ENCODE measurements at places on chromosomes 4 and X. TPM values are rescaled to one million over a fixed set of nuclear protein-coding genes. Genes with fewer than 3 reads are reported as not detected.

RASSF6 gene
- total RNA-seq, result 35.3 TPM

EDNRA gene
- total RNA-seq, result 19.2 TPM

ZNF595 gene
- 15.5 TPM for total RNA-seq

NRK gene
- not detected for total RNA-seq

RNF212 gene
- 2.2 TPM for total RNA-seq

ATP2B3 gene
- not detected for total RNA-seq

ACOX3 gene
- 15.5 TPM for total RNA-seq

DNA sequence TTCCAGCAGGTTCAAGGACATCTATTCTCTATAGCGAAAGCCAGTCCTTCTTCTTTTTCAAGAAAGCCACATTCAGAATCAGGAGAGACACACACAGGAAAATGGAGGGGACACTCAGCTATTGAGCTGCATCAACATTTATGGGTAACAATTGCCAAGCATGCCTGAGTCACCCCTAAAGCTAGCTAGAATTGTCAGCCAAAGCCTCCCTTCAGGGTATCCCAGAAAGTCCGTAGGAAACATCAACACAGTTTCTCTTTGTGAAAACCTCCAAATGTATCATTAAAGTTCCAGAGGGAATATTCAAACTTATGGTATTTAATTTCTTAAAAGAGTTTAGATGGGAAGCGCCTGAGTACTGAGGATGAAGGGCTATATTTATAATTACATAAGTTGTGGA lies 331.1 kb upstream of the SLC7A11 start:
- DNase-seq, result no peak

- no peak for DNase-seq
Observed at GRCh38 chr4:137471461-137471860, 60.8 kb downstream of the PCDH18 start.

DNA sequence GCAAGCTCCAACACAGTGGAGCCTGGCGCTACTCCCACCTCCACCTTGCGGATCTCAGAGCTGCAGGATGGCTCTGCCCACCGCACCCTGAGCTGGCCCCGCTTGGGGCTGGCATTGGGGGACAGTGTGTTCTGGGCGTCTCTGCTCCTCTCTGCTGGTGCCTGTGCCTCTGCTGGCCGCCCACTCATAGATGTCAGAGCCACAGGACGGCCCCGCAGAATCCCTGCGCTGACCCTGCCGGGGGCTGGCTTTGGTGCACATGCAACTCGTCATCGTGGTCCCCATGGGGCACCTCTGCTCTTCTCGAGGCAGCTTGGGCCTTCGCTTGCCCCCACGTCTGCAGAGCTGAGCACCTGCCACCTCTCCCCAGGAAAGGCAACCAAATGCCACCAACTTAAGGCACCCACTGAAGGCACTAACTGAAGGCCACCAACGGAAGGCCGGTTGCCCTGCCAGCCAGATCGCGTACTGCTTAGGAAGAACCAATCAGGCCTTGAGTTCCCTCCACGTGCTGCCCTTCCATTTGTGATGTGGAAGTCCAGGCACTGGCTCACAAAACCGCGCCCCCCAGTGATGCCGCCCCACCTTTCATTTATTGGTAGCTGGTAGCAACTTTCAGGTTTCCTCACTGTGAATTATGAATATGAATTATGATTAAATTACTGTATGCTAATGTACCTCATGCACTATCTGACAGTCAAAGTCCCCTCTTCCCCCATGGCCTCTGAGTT lies 23.3 kb upstream of the FRG1 start:
- no peak for DNase-seq

- DNase-seq, result no peak
Observed at GRCh38 chr4:40747207-40747835, 2.4 kb upstream of the NSUN7 start.

DNA sequence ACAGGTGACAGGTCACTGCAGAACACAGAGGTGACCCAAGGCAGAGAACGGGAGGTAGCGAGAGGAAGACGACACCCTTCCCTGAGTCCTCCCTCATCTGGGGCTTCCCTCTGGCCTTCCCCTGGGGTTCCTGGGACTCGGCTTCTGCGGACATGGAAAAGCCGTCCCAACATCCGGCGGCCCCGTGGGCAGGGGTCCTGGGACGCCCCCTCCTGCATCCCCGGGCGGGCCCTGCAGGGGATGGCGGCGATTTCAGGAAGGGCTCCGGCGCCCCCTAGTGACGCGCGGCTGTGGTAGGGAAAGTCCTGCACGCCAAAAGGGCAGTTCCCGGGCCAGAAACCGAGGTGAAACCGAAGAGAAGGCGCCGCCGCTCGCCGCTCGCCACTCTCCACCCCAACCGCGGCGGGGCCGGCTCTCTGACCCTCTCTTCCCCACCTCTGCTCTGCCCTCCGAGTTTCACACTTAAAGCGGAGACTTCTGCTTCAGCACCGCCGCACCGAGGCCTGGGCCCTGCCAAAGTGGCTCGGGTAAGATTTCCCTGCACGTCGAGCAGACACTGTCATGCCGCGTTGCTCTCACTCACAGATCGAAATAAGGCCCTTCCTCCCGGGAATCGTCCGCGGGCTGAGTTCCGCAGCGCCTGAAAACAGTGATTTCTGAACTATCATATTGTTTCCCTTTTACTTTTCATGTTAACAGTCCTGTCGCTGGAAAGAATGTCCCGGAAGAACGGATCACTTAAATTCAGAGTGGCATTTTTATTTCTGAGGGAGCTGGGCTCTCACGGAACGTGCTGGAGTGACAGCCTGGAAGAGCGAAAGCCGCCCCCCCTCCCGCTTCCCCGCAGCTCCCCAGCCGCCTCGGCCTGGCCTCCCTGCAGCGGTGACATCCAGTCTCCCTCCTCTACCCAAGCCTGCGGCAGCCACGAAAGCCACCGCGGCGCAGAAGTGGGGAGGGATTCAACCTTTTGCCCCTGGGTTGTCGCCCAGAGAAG lies 110.6 kb downstream of the DCTD start:
- peak; percentile 51 for DNase-seq

DNA sequence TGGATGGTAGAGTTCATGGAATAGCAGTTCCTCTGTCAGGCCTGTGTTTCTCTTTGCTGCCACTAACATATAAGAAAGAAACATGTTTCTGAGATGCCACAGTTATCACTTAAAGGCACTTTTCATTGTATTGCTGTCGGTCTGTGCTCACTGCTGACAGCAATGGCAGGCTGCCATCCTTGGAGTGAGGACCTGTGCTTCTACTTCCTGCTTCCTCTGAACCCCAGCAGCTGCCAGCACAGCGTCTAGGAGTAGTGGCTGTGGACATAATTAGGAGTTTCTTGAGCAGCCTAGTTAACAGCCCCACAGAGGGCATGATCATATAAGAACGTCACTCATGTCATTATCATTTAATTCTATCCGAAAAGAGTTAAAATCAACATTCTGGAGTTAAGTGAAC lies 30.5 kb downstream of the F11 start:
- no peak for DNase-seq

- DNase-seq, result no peak
Observed at GRCh38 chr4:2574863-2575262, 38.4 kb downstream of the FAM193A start.

DNA sequence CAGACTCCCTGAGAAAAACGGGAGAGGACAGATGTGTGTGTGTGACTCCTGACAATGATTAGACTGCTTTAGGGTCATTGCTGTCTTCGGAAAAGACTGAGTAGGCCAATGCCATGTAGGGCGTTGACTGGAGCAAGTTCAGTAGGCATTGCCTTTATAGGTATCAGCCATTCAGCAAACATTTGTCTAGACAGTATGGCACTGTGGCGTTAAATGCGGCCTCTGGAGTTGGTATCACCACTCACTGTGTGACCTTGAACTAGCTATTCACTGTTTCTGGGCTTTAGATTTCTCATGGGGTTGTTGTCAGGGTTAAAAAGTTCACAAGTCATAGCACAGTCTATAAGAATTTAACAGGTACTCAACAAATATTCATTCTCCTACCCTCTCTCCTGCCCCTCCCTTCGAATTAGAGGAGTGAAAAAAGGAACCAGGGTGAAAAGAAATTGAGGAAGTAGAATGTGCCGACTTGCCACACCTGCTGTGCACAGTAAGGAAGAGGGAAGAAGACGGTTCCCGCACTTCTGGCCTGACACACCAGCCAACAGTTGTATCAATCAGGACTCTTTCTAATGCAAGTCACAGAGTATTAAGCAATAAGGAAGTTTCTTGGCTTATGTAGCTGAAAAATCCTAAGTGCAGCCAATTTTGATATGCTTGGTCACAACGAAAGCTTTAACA lies 83.2 kb upstream of the PLAC8 start:
- DNase-seq, result no peak

DNA sequence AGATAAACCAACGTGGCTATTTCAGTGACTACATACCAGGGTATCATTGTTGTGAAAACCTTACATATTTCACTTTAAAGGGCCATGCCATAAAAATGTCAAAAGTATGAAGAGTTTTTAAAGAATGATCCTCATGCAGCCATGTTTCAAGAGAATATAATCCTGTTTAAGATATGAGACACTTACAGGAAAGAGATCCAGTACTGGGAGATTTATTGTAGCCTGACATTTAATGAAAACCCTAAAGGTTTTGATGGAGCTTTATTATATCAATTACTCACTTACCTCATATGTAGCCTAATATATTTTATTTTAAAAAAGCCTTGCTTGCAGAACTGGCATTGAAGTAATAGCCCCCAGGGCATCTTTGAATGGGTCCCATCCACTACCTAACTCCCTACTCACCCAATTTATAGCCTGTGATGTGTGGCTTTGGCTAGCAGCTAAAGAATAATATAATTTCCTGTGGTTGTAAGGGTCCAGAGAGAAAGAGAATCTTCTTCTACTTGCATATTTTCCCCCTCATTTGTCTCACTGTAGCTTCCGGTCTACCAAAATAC lies 7.7 kb upstream of the GABRG1 start:
- DNase-seq, result no peak

DNA sequence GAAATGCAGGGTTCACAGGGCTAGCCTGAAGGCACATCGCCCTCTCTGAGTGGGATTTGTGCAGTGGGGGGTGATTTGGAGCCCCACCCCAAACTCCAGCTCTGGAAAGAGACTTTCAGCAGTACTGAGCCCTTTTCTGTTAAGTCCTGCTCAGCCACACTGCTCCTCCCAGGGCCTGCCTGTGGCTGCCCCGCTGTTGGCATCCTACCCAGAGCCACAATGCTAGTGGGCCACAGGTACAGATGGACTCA lies 52.7 kb downstream of the CXorf49B start:
- DNase-seq, result no peak

GRCh38 chr4:3477750-3478430 lies 14.8 kb downstream of the DOK7 start:
- DNase-seq, result no peak

DNA sequence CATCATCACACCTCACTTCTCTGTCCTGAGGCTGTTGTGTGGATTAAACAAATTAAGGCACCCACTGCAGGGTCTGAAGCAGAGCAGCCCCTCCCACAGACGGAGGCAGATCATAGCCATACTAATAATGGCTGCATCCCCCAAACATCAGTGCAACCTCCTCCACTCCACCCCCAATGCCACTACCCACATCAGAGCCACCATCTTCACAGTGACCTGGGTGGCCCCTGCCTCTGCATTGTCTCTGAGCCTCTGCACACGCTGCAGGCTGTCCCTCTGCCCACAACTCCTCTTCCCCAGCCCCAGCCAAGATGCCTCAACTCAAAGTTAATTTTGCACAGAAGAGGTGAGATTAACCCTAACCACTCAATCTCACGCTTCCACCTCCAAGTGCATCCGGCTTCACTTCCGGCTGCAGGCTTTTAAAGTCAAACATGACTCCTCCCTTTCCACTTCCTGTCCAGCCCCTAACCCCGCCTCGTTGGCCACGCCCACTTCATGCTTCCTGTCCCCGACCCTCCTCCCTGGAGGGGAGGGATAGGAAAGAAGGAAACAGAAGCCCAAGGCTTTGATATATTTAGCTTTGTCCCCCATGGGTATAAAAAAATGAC lies 22.7 kb downstream of the JAKMIP1 start:
- no peak for DNase-seq

DNA sequence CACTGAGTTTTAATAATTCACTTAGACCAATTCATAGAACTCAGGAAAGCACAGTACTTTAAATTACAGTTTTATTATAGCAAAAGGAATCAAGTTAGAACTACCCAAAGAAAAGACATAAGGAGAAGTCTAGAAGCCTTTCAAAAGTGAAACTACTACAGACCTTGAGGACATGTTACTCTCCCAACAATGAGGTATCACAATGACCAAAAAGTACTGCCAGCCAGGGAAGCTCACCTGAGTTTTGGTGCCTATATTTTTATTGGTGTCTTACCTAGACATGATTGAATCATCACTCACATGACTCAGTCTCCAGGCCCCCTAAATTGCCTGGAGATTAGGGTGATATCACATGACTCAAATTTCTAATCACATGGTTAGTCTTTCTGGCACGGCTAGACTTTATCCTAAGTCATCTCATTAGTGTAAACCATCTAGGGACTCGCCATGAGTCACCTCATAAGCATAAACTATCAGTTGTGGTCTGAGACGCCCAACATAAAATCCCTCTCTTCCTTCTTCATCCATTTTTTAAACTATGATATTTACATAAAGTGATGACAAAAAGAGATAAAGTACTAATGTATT lies 372.3 kb downstream of the TMA16 start:
- DNase-seq, result peak; percentile 87

GRCh38 chr4:47862297-47862696 lies 24.4 kb upstream of the CORIN start:
- DNase-seq, result no peak

- no peak for DNase-seq
Observed at GRCh38 chrX:42443267-42443666, 334.7 kb downstream of the PPP1R2C start.

- peak; percentile 93 for DNase-seq
Observed at GRCh38 chr4:140130677-140131076, 23.3 kb downstream of the MAML3 start.

DNA sequence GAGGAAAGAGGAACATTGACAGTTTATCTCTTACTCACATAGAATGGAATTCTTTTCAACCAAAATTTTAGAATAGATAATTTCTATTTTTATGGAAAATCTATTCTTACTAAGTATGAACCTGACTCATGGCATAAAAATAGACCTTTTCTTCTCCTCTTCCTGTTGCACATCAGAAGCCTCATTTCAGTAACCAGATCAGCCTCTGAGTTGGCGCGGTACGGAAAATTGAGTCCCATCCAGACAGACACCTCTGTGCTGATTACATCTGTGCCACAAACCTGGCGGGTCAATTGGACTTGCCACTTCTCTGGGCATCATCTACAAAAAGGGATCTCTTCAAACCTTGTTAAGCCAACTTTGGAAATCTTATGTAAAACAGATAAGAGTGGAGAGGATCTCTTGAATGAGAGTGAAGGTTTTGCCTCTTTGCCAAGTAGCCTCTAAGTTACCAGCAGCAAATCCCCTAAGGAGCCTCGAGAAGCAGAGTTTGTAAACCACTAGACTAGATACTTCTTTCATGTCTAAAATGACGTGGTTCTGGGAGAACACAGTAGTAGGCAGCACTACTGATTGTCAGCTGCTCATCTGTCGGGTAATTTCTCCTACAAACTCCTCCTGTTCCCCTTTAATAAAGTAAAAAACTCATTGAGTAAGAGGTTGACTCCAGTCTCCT lies 37.4 kb downstream of the TENM3 start:
- DNase-seq, result no peak

GRCh38 chr4:70678383-70678999 lies 9.8 kb upstream of the UTP3 start:
- DNase-seq, result no peak
